Fibroblast of villous mesenchyme (primary cell): ENCODE measurements at places on chromosomes 16 and 17. TPM values are rescaled to one million over a fixed set of nuclear protein-coding genes. Genes with fewer than 3 reads are reported as not detected.
A peak's percentile ranks its signal among the peaks of the same experiment; 100 is the strongest.

- peak; percentile 75 for DNase-seq
Observed at GRCh38 chr17:66523378-66524200, 221.2 kb downstream of the PRKCA start.

DNA sequence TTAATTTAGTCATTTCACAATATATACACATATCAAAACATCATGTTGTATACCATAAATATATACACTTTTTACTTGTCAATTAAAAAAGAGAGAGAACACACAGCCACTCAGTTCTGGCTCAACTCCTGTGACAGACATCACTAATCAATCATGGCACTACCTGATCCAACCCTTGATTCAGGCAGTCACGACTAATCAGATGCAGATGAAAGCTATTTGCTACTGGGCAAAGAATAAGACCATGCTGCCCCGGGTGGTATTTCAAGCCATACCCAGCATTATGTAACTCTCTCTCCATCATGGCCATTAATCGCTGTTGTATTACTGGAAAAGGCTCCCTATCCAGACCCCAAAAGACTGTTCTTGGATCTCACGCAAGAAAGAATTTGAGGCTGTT, 345.7 kb downstream of the HAPSTR1 start:
- no peak for DNase-seq

GRCh38 chr16:57134982-57135381, 42.6 kb downstream of the CPNE2 start:
- no peak for DNase-seq

DNA sequence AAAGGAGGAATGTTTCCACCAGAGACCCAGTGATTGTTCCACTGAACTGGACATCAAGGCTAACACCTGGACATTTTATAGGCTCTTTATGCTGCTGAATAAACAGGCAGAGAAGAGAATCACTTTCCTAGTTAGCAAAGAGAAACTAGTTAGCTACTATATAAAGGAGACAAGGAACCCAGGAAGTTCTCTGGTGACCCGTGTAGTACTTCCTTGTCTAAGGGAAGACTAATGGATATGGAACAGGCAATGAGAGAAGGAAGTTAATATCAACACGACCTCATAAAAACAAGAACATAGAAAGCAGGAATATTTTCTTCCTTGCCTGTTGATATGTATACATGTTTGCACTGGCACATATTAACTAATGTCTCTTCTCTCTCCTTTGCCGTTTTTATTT, 30.8 kb upstream of the RPL38 start:
- no peak for DNase-seq

CCL2 gene
- 63.8 and 99.3 TPM in 2 replicates for total RNA-seq

RNF222 gene
- total RNA-seq, result not detected in 2 replicates

SPNS3 gene
- total RNA-seq, result not detected in 2 replicates

LGALS9 gene
- 1.7 and 2.3 TPM in 2 replicates for total RNA-seq
